CD4-positive, alpha-beta T cell treated with Interferon gamma for 1 hour (primary cell): ENCODE measurements at places on chromosomes 12 and 14.

DNA sequence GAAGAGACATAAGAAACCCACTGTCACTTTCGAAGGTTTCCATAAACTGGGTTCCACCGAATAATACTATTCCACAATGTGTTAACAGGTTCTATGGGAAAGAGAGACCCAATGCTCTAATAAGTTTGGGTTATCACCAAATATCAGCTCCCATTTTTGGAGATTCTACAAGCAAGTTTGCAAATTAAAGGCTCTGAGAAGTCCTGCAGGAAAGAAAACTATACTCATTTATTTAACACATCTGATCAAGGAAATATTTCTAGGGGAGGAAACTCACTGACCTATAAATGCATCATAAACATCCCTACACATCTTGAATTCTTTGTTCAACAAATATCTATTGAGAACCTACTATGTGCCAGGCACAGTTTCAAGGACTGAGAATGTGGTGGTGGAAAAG is 161.4 kb downstream of the KSR2 start:
- no peak for DNase-seq

GRCh38 chr14:76497550-76498462 is 121.9 kb downstream of the ESRRB start:
- DNase-seq: no peak

GRCh38 chr14:70646705-70647104 is 5.0 kb downstream of the TTC9 start:
- no peak for DNase-seq

- no peak for DNase-seq
Observed at GRCh38 chr14:90660865-90661570, 155.2 kb downstream of the TTC7B start.

DNA sequence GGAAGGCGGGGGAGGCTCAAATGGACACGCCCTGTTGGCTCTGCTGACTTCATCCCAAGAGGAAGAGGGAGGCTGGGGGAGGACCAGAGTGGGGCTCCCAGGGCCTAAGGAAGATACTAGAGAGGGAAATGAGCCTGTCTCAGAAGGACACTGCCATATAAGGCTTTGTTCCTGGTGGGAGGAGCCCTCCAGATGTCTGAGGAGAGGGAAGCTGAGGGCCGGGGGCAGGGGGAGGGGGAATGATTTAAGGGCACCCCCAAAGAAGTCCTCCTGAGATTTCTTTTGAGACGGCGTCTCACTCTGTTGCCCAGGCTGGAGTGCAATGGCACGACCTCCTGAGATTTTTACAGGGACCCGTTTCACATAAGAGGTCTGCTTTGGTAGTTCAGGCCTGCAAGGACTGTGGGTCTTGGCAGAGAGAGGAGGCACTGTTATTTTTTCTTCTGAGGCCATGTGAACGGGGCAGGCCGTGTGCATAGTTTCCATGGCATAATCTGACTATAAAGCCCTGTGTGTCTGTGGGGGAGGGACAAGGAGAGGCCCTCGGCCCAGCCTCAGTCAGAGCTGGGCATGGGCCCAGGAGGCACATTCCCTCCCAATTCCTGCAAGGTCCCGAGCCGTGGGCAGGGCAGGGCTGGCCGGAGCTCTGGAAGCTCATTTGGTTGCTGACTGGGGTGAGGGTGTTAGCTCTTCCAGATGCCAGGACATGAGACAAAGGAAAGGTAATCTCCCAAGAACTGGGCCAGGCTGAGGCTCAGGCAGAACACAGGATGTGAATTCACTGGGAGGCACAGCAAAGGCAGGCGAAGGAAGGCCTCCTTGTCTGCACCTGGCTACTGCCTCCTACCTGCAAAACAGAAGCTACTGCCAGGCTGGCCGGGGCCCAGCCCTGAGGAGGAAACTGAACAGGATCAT is 22.2 kb upstream of the PLEKHG3 start:
- no peak for DNase-seq

DNA sequence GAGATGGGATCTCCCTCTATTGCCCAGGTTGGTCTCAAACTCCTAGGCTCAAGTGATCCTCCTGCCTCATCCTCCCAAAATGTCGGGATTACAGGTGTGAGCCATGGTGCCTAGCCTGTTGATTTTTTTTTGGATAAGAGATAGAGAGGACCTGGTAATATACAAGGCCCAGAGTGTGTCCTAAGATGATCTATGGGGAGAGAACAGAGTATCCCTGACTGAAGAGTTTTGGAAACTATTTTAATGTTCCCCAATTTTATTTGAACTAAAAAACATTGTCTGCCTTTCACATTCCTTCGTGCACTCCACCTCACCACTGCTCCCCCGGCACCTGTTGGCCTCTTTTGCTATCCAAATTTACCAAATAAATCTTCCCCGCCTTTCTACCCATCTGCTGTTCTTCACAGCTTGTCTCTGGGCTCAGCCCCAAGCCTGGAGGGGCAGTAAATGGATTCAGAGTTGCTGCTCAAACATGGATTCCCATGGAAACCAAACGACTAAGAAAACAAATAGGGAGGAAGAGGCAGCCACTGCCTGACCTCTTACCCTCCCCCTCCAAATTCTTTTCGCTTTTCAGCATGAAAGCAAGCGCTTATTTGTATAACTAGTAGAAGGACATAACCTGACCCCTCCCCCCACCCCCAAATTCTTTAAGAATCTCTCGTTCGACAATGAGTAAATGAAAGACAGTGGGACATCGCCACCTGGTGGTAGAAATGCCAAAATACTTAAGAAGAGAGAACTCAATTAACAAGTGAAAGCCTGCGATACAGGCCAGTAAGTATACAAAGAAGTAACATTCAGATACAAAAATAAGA is 22.6 kb downstream of the OR10G3 start:
- peak; percentile 48 for DNase-seq

DNA sequence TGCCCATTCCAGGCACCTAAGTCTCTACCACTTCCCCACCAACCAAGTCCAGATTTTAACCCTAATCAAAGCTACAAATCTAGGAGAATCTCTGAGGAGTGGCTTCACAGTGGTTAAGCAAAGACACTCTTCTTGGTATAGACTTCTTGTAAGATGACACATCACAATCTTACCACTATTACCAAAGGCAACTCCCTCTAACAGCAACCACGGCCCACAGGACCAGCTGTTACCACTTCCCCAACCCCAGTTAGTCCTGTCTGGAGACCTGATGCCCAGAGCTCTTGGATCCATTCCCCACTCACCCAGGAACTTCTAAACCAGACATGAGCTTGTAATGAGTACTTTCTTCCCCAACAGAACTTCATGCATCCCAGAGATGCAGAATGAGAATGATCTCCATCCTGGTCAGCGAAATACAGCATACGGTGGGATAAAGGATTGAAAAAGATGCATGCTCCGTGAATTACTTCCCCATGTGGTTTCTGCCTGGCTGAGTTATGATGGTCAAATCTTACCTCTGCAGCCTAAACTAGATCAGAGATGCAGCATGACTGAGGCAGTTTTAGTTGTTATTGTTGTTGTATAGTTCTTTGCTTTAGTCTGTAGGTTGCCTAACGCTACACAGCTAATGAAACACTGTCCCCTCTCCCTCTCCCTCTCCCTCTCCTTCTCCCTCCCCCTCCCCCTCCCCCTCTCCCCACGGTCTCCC is 87.7 kb upstream of the FOXN3 start:
- peak; percentile 45 for DNase-seq

- DNase-seq: no peak
Observed at GRCh38 chr12:49549735-49550692, 11.2 kb downstream of the KCNH3 start.

DNA sequence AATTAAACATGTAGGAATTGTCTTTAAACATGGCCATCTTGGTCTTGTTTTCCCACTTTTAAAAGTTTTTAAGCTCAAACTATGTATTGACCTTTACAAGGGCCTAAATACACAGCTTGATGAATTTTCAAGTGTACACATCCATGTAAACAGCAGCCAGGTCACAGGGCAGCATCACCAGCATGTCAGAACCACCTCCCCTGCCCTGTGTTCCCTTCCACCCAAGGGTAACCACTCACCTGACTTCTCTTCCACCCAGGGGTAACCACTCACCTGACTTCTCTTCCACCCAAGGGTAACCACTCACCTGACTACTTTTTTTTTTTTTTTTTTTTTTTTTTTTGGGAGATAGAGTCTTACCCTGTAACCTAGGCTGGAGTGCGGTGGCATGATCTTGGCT is 4.6 kb downstream of the FBXW8 start:
- DNase-seq: no peak

DNA sequence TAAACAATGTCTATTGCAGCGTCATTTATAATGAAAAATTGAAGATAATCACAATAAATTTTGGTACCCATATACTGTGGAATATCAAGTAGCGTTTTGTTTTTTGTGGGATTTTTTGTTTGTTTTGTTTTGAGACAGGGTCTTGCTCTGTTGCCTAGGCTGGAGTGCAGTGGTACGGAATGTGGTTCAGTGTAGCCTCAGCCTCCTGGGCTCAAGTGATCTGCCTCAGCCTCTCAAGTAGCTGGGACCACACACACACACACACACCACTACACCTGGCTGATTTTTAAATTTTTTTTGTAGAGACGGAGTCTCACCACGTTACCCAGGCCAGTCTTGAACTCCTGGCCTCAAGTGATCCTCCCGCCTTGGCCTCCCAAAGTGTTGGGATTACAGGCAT is 6.6 kb downstream of the ZNF664 start:
- DNase-seq: no peak

- no peak for DNase-seq
Observed at GRCh38 chr14:67068251-67068650, 121.0 kb upstream of the GARIN2 start.
